ENCODE measurements at places on chromosomes 12 and 14. TPM values are rescaled to one million over a fixed set of nuclear protein-coding genes. Genes with fewer than 3 reads are reported as not detected.

DNA sequence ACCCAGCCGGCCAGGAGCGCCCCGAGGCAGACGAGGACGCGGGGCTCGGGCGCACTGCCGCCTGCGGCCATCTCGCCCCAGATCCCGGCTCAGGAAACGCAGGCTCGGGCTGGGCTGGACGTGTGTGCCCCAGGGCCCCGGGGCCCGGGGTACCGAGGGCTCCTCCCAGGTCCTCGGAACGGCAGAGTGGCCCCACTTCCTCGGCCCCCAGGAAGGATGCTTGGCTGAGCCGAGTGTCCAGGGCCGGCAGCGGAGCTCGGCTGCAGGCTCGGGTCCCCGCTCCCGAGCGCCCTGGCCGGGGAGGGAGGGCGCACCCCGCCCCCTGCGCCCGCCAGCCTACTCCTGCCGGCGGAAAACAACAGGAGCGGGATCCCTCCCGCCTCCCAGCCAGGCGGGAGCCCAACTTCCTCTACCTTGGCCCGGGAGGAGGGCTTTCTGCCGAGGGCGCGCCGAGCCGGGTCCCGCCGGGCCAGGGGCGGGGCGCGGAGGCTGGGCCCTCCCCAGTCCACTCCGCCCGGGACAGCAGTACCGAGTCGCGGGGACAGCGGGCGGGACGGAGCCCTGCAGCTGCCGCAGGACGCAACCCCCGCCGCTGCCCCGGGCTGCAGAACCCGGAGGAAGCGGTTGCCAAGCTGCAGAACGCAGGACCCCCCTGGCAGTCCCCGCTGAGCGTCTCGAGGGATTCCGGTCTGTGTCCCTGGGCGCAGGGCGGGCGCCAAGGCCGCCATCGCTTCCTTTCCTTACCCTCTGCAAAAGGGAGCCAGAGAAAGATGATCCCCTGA is at the start of gene VSIG10:
TSS of gene VSIG10 (minus strand) at position 411 of the 782 bp plus-strand sequence. CDS start at position 71, 340 bp downstream.
- peaks cover 8% of the 10 kb centered on the region for H3K27me3 ChIP-seq
- H3K36me3 ChIP-seq: no peaks in the 10 kb centered on the region
- DNase-seq: peak; percentile 20
- peak within 1 kb of the TSS; percentile 71 for H3K4me3 ChIP-seq

GRCh38 chr14:80988735-80989429 is 33.5 kb downstream of the TSHR start:
- H3K27me3 ChIP-seq: peaks cover 9% of the 10 kb centered on the region
- no peaks in the 10 kb centered on the region for H3K36me3 ChIP-seq
- DNase-seq: no peak
- no peaks in the 10 kb centered on the region for H3K4me1 ChIP-seq
- H3K27ac ChIP-seq: no peak overlapping the region

GRCh38 chr14:68191567-68192321 is 372.2 kb downstream of the RAD51B start:
- no peaks in the 10 kb centered on the region for H3K4me1 ChIP-seq
- H3K27me3 ChIP-seq: no peaks in the 10 kb centered on the region
- no peaks in the 10 kb centered on the region for H3K36me3 ChIP-seq
- no peak overlapping the region for H3K4me3 ChIP-seq

- peak overlapping the region; percentile 70 for H3K27ac ChIP-seq
- H3K36me3 ChIP-seq: no peaks in the 10 kb centered on the region
- peak; percentile 3 for DNase-seq
- H3K4me1 ChIP-seq: peaks cover 33% of the 10 kb centered on the region
- H3K27me3 ChIP-seq: no peaks in the 10 kb centered on the region
These were observed 3.8 kb downstream of the CBLN3 start for GRCh38 chr14:24425704-24426103.

CLMN gene
- 0.97 TPM for total RNA-seq

ANKS1B gene
- 0.97 TPM for total RNA-seq

DNA sequence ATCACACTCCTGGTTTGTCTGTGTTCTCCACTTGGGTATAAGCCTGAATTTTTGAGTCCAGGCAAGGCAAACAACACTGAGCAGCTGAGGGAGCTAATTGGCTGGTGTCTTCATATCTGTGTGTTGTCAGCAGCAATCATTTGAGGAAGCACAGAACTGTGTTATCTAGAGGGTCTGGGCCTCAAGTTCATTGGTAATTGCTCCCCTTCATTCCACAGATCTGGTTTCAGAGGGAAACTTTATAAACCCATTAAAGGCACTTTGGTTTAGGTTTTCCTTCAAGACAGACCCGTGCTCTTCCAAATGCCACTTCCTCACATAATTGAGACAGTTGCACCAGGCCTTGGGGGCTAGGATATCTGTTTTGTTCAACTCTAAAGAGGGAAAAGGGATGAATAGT is 5.6 kb downstream of the DACT1 start:
- H3K4me3 ChIP-seq: no peak overlapping the region
- peaks cover 29% of the 10 kb centered on the region for H3K27me3 ChIP-seq
- no peak for DNase-seq
- H3K27ac ChIP-seq: no peak overlapping the region
- H3K36me3 ChIP-seq: peaks cover 7% of the 10 kb centered on the region
- peaks cover 18% of the 10 kb centered on the region for H3K4me1 ChIP-seq
